ENCODE measurements at places on chromosomes 2 and 18. TPM values are rescaled to one million over a fixed set of nuclear protein-coding genes. Genes with fewer than 3 reads are reported as not detected.

CD8B2 gene
- total RNA-seq, result 0.11 TPM

TUBA3E gene
- not detected for total RNA-seq

CYP27C1 gene
- total RNA-seq, result 4.6 TPM

DSG4 gene
- not detected for total RNA-seq

SH3YL1 gene
- 111 TPM for total RNA-seq

KCNF1 gene
- 6.8 TPM for total RNA-seq

CRYBA2 gene
- 1,526 TPM for total RNA-seq

CD8B gene
- 0.71 TPM for total RNA-seq

IL1RL2 gene
- 1.4 TPM for total RNA-seq

TDRD15 gene
- not detected for total RNA-seq

AQP4 gene
- total RNA-seq, result 3.2 TPM

ANKRD30B gene
- not detected for total RNA-seq

PPP4R3B gene
- total RNA-seq, result 121 TPM

CNDP1 gene
- 9.9 TPM for total RNA-seq

FAM124B gene
- total RNA-seq, result 8.2 TPM

CFAP53 gene
- total RNA-seq, result 1.2 TPM

HOXD9 gene
- 1.0 TPM for total RNA-seq
